ENCODE measurements at places on chromosomes 16 and 17.

DNA sequence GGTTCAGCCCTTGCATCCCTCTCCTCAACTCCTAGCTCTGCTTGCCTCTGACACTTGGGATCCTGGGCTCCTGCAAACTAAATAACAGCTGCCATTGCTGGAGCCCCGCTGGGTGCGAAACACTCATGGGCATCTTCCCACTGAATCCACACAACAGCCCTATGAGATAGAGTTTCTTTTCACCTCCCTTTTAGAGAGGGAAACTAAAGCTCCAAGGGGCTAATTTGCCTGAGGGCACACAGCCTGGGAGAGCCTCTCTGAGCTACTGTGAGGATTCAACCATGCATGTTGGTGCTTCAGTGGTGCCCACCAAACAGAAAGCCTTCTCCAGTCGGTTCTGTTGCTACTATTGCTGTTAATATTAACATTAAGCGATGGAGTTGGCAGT is 4.0 kb downstream of the ACBD4 start:
- no peak for DNase-seq

DNA sequence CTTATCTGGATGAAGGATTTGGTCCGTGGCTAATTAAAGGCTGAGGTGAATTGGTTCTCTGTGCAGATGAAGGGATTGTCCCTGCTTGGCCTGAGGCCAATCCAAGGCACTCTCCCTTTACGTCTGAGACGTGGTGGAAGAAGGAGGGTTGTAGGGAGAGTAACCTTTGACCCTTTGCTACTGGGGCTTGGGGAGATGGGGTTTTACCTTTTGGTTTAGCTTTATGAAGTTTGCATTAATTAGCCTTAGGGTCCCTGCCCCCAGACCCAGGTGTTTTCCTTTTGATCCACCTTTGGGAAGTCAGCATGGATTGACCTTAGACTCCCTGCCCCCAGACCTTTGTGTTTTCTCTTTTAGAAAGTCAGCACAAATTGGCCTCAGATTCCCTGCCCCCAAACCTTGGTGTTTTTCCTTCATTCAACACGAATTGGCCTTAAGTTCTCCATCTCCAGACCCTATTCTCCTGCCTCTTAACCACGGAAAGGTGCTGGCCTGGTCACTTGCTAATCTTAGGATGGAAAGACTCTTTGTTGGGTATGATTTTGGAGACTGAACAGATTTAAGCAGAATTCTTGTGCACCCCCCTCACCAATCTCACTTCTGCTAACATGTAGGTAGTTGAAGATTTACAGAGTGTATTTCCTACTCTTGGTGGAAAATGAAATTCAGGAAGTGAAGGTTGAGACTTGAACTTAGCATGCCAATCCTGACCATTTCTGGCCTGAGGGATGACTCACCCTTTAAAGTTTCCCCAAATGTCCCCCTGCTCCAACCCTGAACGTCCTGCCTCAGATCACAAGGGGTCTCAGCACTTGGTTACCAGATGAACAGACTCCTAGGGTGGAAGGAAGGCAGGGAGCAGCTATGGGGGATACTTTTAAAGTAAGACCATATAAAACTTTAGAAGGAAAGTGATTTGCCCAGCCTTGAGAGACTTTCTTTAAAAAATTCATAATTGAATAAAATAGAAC is 23.1 kb upstream of the MMD start:
- DNase-seq = no peak

GRCh38 chr16:12228602-12229499 is 252.3 kb downstream of the SNX29 start:
- no peak for DNase-seq

GRCh38 chr17:56890390-56890789 is 23.5 kb downstream of the TRIM25 start:
- DNase-seq = no peak

DNA sequence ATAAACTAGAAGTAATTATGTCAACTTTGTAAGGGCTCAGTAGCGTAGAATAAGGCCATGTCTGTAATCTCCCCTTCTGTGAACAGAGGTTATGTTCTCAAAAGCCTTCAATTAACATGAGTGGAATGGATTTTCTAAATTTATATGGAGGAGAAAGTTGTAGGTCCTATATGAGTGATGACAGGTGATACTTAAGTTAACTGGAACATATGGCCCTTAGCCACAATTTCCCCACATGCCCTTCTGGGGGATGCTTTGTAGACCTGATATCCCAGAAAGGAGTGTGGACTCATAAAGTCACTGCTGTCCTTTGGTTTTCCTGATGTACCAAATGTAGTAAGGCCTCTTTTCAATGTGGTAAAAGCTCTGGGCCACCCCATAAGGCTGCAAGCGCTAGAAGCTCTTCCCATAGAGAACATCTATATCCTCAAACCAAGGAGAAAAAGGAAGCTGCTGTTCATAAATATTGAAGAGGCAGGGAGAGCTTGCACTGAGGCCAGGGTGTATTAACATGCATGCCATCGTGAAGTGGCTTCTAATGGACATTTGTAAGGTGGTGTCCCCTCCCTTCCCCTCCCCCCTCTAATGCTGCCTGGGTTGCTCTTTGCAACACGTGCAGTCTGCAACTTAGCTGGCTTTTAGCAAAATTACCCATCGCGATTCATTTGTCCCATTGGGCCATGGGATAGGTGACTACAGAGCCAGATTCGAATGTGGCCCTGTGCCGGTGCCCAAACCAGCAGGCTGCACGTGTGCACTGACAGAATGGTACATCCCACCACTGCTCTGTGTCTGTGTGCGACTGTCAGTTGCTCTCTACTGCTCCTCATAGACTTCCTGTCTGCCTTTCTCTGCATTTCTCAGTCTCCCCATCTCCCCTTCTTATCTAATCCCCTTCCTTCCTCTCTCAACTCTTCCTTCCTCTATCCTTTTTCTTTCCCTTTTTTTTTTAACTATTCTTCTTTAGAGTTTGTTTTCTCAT is 269.0 kb downstream of the WWOX start:
- no peak for DNase-seq

- peak; percentile 60 for DNase-seq
Measured at GRCh38 chr17:64020056-64020766, at the start of gene ICAM2. ICAM2 (minus strand) TSS chr17:64020633; CDS start chr17:64006691, 13,942 bp downstream.

GRCh38 chr17:44940317-44940716 is 7.3 kb downstream of the KIF18B start:
- no peak for DNase-seq

- DNase-seq = no peak
Measured at GRCh38 chr17:28340374-28340773, 4.8 kb downstream of the TNFAIP1 start.

DNA sequence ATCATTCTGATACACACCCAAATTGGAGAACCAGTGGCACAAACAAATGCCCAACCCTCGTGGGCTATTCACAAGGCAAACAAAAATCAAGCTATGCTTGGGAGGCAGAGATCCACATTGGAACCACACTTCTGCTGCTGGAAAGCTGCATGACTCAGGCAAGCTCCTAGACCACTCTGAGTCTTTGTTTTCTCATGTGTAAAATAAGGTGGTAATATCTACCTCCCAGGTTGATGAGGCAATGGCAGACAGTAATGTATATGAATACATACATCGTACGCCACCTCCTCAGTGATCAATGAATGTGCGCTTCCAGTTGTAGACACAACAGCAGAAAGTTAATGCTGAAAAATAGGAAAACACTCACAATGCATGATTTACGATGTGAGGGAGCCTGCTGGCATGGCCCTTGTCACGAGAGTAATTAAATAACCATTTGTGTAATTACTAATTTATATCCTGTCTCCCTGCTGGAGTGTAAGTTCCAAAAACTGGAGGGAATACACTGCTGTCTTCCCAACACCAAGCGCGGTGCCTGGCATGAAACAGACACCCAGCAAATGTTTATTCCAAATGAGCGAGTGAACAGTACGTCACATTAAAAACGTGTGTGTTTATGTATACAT is 69.9 kb upstream of the HSBP1 start:
- DNase-seq = no peak

DNA sequence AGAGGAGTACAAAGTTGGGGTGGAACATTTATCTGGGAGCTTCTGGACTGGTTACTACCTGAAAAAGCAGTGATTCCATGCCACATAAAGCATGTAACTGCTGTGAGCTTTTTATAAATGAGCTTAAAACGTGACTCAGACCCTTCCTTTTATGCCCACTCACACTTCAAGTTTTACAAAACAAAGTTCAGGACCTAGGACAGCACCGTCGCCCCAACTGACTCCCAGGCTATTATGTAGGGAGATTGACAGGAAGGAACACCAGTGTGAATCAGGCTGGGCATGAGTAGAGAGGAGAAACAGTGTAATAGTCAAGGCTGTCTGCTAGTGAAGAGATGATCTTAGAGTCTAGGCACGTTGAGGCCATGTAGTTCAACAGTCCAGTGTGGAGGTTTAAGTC is 91.6 kb upstream of the DNAH9 start:
- no peak for DNase-seq

- no peak for DNase-seq
Measured at GRCh38 chr17:7064261-7064660, 15.8 kb downstream of the CLEC10A start.

DNA sequence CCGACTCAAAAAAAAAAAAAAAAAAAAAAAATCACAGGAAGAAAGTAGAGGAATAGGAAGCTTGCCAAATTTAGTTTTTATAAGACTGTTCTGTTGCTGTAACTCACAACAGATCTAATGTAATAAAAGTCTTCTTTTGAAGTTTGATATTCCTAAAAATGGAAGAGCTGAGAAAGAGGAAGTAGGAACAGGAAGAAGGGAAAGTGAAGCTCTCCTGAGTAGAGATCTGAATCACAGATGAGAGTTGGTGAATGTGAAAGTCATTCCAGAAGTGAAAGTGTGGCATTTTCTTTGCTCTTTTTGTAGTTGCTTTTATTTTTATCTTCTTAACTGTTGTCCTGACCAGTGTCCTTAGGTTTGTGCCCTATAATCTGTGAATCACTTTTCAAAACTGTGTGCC is 2.1 kb downstream of the NMT1 start:
- no peak for DNase-seq

DNA sequence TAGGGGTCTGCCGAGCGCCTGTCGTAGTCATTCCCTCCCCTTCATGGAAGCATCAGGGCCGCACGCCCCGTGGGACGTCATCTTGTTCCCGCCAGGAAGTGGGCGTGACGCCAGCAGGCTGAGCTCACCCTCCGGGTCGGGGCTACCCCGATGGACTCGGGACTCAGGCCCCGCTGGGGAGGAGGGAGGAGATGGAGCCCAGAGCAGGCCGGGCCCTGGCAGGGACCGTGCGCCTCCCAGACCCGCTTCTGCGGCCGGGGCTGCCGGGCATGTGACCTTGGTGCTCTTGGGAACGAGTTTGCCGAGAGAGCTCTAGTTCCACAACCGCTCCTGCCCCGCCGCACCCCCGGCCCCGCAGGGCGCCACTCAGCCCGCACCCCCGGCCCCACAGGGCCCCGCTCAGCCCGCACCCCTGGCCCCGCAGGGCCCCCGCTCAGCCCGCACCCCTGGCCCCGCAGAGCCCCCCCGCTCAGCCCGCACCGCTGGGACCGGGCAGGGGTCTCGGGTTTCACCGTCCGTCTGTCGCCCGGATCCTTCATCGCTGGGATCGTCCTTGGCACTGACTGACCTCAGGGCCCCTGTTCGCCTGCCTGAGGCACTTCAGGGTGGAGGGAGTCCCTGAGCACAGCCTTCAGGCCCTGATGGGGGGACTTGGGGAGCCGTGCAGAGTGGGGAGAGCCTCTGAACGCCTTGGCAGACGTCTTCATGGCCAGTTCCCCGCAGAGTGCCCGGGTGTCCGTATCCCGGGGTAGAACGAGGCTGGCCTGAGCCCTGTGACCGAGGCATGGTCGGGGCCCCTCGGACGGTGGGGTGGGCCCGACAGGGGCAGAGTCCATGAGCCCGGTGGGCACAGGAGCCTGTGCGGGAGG is 5.8 kb downstream of the CACNA1H start:
- DNase-seq = no peak

DNA sequence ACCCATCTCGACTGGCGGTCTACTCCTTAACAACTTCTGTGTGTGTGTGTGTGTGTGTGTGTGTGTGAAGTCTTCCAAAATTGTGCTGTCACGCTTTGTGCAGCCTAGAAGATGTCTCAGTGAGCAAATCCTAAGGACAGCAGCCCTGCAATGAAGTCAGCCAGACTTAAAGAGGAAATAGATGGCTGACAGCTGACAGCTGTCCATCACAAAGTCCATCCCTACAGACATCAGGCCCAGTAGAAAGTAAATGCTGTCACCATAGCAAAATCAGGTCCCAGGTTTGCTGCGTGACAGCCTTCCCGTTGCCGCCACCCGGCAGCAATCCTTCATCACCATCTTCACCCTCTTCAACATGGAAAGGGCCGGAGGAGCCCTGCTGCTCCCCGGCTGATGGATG is 416.0 kb downstream of the SOX9 start:
- DNase-seq = no peak

DNA sequence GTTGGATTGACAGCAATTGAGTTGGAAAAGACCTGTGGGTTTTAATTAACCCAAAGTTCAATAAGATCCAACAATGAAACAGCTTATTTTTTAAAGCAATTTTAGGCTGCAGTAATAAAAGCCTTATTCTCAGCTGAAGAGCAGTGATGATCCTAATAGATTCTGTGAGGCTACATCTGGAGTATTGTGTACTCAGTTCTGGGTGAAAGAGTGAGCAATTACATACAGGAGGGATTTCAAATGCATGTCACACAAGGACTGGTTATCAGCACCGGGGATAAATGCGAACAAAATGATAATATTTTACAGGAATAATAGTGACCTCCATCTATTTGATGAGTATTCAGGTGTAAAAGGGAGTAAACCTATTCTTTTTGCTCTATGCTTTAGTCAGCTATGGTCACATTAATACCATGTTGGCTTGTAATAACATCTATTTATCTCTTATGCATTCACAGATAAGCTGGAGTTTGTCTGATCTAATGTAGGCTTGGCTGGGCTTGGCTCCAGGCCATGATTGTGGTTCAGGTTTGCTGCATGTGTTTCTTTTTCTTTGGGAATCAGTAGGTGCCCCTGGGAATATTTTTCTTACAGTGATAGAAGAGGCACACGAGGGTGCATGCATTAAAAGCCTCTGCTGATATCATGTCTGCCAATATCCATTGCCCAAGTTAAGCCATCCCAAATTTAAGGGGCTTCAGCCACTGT is 22.2 kb upstream of the TOX3 start:
- no peak for DNase-seq

DNA sequence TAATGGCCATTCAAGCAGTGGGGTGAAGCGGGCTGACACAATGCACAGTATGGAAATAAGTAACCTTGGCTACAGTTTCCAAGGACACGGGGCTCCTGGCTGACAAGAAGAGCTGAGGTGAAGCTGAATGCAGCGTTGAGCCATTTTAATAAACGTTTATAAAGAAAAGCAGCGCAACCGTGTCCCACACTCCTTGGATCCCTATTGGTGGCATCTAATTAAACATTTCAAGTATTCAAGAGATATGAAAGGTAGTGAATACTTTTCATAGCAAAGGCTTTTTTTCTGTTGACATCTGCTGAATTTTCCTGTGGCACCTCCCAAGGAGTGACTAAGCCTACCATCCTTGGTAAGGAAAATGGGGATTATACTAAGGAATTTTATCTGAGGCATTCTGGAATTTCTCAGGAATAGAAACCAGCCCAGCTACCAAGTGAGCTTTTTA is 26.5 kb downstream of the DUSP14 start:
- no peak for DNase-seq

GRCh38 chr17:41873559-41874292 is 8.5 kb upstream of the KLHL11 start:
- DNase-seq = no peak

Data from stimulated activated CD4-positive, alpha-beta T cell treated with anti-CD3 and anti-CD28 coated beads, Interleukin-15, amount 100 ng/mL, for 1 hour (primary cell).